ENCODE measurements at places on chromosomes 12 and 14. TPM values are rescaled to one million over a fixed set of nuclear protein-coding genes. Genes with fewer than 3 reads are reported as not detected.

Gene SDSL
- 1.2 TPM for total RNA-seq

Gene GDF3
- not detected for total RNA-seq

GRCh38 chr12:57522887-57523705, 472 bp downstream of the MBD6 start:
- no peak for DNase-seq
- H3K4me3 ChIP-seq: peak overlapping the region; percentile 93
- H3K36me3 ChIP-seq: peaks cover 13% of the 10 kb centered on the region
- peak overlapping the region; percentile 86 for H3K27ac ChIP-seq
- H3K4me1 ChIP-seq: peaks cover 41% of the 10 kb centered on the region

GRCh38 chr12:8970432-8970831, 18.9 kb upstream of the KLRG1 start:
- H3K27ac ChIP-seq: peak overlapping the region; percentile 3
- DNase-seq: peak; percentile 10
- no peaks in the 10 kb centered on the region for H3K36me3 ChIP-seq
- H3K4me1 ChIP-seq: peaks cover 17% of the 10 kb centered on the region
- H3K27me3 ChIP-seq: no peaks in the 10 kb centered on the region
- H3K4me3 ChIP-seq: no peak overlapping the region

DNA sequence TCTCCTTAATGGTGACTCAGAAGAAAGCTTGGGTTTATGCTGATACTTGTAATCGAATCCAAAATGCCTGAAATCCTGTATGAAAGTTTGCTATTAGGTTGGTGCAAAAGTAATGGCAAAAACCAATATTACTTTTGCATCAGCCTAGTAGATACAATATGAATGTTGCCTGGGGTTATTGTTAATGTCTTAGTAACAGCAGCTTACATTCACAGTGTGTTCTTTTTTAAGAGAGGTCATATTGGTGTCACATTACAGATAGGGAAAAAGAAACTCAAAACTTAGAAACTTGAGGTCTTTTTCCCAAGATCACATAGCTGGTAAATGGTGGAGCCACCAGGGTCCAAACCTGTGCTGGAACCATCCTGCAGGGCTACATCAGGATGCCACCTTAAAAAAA, 25.2 kb downstream of the SRGAP1 start:
- H3K36me3 ChIP-seq: no peaks in the 10 kb centered on the region
- H3K4me1 ChIP-seq: peaks cover 7% of the 10 kb centered on the region
- no peak for DNase-seq
- H3K27ac ChIP-seq: no peak overlapping the region
- no peak overlapping the region for H3K4me3 ChIP-seq
- H3K27me3 ChIP-seq: no peaks in the 10 kb centered on the region

GRCh38 chr14:83757916-83758315, 1772.0 kb upstream of the FLRT2 start:
- no peaks in the 10 kb centered on the region for H3K27me3 ChIP-seq
- DNase-seq: no peak
- no peaks in the 10 kb centered on the region for H3K4me1 ChIP-seq
- H3K4me3 ChIP-seq: no peak overlapping the region

DNA sequence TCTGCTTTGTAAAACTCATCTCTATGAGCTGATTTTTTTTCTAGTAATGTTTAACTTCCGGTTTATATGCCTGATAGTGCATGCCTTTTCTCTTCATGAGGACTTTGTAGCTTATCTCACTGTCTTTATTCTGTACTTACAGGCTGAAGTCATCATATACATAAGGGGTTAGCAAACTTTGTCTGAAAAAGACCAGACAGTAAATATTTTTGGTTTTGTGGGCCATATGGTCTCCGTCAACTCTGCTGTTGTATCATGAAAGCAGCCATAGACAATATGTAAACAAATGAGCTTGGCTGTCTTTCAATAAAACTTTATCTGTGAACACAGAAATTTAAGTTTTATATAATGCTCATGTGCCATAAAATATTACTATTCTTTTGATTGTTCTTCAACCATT, 172.1 kb downstream of the GXYLT1 start:
- H3K27ac ChIP-seq: no peak overlapping the region
- H3K4me1 ChIP-seq: no peaks in the 10 kb centered on the region
- no peak overlapping the region for H3K4me3 ChIP-seq
- no peaks in the 10 kb centered on the region for H3K27me3 ChIP-seq
- no peaks in the 10 kb centered on the region for H3K36me3 ChIP-seq

GRCh38 chr12:92753976-92754885, 51.4 kb downstream of the PLEKHG7 start:
- H3K27me3 ChIP-seq: no peaks in the 10 kb centered on the region
- H3K36me3 ChIP-seq: no peaks in the 10 kb centered on the region
- no peak for DNase-seq
- no peaks in the 10 kb centered on the region for H3K4me1 ChIP-seq
- H3K4me3 ChIP-seq: no peak overlapping the region

DNA sequence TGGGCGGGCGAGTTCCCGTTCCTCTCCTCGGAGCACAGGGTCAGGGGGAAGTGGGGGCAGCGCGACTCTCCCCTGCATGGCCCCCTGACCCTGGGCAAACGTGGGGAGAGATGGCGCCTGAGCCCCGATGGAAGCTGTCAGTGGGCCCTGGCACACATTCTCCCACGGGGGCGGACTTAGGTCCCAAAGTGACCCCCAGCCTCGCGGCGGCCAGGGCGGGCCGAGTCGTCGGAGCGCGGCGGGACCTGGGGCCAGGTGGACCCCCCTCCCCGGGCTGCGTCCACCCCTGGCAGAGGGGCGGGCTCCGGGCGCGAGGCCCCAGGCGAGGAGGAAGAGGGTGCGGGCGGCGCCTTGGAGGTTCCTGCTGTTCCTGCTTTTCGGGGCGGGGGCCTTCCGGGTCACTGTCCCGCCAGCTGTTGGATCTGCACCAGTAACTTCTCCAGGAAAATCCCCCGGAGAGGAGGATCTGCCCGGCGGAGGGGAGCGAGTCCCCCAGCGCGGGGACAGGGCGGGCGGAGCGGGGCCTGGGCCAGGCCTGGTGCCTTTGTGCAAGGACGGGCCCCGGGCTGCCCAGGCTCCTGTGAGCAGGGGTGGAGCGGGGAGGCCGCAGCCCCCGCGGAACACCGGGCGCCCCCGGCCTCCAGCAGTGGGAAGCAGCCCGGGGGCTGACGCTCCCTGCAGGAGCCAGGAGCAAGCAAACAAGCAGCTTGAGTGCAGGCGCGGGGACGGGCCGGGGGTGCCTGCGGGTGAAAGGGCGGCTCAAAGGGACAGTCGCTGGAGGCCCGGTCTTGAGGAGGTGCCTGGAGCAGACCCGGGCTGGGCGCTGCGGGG, 15.3 kb downstream of the TNFAIP2 start:
- H3K36me3 ChIP-seq: no peaks in the 10 kb centered on the region
- no peak overlapping the region for H3K4me3 ChIP-seq
- 0 out of 2 replicates have a peak, but pooled peaks cover 3% of the 10 kb centered on the region for H3K27me3 ChIP-seq
- peaks cover 34% of the 10 kb centered on the region for H3K4me1 ChIP-seq

All from HepG2 (cell line).